Motor neuron (in vitro differentiated cells): ENCODE measurements at places on chromosomes 5 and 9. TPM values are rescaled to one million over a fixed set of nuclear protein-coding genes. Genes with fewer than 3 reads are reported as not detected.

The DIPK1B gene
- 40.4 and 44.3 TPM in 2 replicates for total RNA-seq

The AIF1L gene
- total RNA-seq, result 1.5 and 2.0 TPM in 2 replicates

The ABCA1 gene
- total RNA-seq, result 9.7 and 10.0 TPM in 2 replicates

The C9orf152 gene
- 0.18 and 0.26 TPM in 2 replicates for total RNA-seq

The LRRC19 gene
- total RNA-seq, result 1.3 and 1.7 TPM in 2 replicates

The DDX4 gene
- total RNA-seq, result not detected in 2 replicates

The TSLP gene
- 0.37 and 0.78 TPM in 2 replicates for total RNA-seq
